NCI-H446 (cell line): ENCODE measurements at places on chromosomes 3 and 15.
A peak's percentile ranks its signal among the peaks of the same experiment; 100 is the strongest.

DNA sequence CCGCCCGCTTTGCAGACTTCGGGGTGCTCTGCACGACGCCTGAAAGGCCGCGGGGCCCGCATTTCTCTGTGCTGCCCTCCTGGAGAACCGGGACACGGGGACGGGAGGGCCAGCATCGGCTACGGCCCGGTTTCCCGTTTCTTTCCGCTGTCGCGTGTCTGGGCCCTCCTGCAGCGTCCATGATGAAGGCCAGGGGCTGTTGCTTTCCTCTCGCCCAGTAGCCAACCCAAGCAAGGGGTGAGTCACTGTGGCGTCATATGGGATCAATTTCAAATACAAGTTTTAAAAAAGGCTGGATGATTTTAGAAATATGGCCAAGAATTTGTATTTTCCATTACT lies 435 bp downstream of the SLC35G2 start:
- no peak for DNase-seq

DNA sequence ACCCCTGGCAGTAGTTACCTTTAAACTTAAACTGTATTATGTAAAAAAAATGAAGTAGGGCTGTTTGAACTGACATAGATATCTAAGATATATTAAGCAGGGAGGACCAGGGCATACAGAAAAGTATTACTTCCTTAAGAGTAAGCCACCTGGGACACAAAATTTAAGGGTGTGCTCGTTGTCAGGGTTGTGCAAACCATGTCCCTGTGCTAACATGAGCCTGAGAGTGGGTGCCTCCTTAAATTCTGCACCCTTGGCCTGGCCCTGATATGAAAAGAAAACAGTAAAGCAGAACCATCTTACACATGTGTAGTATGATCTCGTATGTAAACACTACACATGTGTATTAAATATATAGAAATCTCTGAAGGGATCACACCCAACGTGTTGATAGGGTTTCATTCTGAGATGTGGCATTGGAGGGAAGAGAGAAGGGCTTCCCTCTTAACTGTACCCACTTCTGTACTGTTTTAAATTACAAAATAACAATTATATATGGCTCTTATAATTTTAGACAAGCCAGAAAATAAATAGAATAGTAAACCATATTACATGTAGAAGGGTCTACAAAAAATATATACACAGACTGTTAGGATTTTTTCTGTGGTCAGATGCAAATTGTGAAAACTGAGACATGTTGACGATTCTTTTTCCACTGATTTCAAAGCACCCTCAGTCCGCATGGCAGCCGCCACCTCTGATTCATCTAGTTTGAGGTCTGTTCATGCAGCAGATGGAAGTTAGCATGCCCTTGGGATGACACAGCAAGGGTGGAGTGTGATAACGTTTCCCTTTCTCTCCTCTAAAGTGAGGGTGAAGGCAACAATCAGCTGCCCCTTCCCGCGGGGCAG lies 400.8 kb upstream of the PROK2 start:
- no peak for DNase-seq

DNA sequence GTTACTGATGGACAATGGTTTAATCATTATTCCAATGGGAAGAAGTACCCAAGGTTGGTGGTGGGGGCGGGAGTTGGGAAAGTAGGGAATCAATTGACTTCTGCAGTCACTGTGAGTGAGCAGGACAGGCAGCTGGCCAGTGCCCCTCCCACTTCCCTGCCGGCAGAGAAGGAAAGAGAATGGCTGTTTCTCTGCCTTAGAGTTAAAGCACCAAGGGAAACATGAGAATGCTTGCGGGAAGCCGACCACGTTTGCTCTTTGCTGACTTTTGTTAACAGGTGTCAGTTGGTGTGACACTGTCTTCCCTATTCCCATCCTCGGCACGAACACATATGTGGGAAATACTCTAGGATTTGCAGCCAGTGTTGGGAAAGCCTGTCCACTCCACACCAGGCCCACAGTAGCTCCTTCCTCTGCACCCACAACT lies 33.5 kb upstream of the MFSD1 start:
- DNase-seq: no peak

DNA sequence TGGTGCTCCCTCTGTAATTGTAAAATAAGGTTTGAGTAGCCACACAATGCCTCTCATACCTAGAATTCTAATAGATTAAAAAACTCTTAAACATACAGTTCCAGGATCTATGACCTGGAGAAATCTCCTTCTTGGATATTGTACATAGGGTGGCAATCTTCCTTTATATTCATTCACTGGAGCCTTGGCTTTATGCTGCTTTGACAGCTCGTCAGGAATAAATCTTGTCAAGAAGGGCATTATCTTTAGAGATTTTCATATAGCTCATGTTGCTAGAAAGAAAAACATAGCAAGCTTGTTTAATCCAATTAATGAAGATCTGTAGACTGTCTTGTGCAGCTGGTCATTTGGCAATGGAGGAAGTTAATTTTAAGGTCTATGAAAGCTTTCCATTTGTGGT lies 131.1 kb downstream of the PYDC2 start:
- DNase-seq: no peak

DNA sequence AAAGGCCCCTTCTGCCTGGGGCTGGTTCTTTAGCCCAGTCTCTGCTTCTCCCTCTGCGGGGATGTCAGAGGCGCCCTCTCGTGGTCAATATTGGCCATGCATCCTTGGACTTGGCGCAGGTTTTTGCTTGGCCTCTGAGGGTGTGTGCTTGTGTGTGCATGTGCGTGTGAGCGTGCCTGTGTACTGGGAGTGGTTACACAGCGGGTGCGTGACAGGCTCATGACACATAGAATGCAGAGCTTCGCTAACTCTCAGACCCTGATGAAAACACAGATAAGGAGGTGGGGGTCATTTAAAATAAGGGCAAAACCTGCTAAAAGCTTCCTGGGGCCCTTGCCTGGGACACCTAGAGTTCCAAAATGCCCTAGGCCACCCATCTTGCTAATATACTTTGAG lies 160.9 kb downstream of the SMAD6 start:
- peak; percentile 68 for DNase-seq

GRCh38 chr3:181687190-181687589 lies 24.5 kb upstream of the SOX2 start:
- DNase-seq: no peak

GRCh38 chr15:79769069-79769481 lies 127.7 kb downstream of the MTHFS start:
- peak; percentile 25 for DNase-seq
